ENCODE measurements at places on chromosomes 6 and 20.

DNA sequence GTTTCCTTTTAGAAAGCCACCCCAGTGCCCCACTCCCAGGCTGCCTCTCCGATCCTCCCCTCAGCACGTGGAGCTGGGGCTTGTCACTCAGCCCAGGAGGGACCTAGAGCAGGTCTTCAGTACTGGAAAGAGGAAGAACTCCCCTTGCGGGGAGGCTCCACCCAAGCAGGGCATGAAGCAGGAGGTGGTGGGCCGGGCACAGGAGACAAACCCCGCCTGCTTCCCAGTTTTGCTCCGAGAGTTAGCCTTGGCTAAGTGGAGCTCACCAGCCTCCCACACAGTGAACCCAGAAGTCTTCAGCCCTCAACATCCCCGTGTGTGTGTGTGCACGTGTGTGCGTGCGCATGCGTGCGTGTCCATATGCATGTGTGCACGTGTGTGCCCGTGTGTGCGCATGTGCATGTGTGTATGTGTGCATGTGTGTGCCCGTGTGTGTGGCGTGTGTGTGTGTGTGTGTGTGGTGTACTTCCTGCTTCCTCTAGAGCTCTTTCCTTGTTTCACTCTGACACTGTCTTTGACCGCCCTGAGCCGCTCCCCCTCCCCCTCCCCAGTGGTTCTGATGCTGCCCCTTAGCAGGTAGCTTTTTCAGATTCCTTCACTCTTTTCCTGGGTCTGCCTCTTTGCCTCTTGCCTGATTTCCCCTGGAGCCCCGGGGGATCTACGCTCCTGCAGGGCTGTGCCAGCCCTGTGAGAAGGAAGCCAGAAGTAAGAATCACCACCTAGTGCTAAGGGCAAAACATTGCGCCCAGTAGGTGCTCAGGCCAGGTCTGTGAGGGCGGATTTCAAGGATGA is 239.8 kb downstream of the CDC5L start:
- peak; percentile 56 for DNase-seq

GRCh38 chr6:105966481-105966880 is 119.7 kb upstream of the PRDM1 start:
- no peak for DNase-seq

- no peak for DNase-seq
Measured at GRCh38 chr6:107244742-107245480, 129.6 kb upstream of the BEND3 start.

GRCh38 chr6:28747083-28747630 is 176.6 kb downstream of the TRIM27 start:
- no peak for DNase-seq

DNA sequence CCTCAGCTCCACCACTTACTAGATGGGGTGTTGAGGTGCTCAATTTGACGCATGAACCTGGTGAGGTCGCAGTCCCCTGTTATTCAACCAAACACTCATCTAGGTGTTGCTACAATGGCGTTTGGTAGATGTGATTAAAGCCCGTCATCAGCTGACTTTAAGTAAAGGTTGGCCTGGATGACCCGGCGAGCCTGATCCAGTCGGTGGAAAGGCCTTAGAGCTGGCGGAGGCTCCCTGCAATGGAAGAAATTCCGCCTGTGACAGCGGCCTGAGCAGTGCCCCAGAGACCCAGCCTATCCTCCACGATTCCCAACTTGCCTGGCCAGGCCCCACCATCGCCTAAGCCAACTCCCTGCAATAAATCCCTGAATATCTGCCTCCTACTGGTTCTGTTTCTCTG is 171.4 kb downstream of the BMP7 start:
- no peak for DNase-seq

- DNase-seq = no peak
Measured at GRCh38 chr20:57667388-57667787, 42.4 kb downstream of the PMEPA1 start.

- no peak for DNase-seq
Measured at GRCh38 chr6:138349891-138350290, 27.8 kb upstream of the SMIM28 start.

DNA sequence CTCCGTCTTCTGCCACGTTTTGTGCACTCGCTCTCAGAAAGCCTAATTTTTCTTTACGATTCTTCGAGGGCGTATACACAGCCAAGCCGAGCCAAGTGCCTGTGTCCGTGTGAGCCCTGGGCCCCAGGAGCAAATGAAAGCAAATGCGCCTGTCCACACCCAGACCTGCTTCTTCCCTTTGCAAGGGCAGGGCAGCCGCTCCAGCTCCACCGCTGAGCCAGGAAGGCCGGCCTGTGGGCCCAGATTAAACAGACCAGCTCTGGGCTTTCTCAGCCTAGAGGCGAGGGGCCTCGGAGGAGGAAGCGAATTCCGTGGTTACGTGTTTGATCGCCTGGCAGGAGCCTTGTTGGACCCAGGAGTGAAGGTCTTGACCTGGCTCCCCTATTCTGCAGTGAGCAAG is 184.6 kb downstream of the SMOC2 start:
- no peak for DNase-seq

DNA sequence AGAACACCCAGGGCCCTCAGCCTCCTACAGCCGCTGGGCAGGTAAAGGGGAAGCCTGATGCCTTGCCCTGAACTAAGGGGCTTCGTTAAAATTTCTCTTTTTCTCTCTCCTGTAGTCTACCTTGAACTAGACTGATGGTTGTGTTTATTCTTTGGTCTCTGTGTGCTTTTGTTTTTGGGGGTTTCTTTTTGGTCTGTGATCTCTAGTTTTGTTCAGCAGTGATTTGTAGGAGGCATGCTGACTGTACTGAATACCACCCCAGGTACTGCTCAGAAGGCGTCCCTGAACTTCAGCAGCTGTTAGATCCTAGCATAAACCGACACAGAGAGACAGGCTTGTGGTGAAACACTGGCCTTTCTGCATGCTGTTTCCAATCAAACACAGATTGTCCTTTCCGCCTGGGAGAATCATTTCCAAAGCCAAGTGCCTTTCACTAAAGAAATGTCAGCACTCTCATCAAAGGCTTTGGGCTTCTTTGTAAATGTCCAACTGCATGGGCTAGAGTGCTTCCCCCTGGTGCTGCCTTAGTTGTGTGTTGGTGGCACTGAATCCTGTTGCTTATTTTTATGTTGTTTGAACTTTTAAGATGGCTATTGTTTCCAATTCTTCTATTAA is 364.7 kb upstream of the SASH1 start:
- no peak for DNase-seq

GRCh38 chr6:113428702-113429101 is 428.4 kb upstream of the MARCKS start:
- DNase-seq = no peak

- peak; percentile 64 for DNase-seq
Measured at GRCh38 chr20:36862857-36863668, 12.9 kb upstream of the TLDC2 start.

DNA sequence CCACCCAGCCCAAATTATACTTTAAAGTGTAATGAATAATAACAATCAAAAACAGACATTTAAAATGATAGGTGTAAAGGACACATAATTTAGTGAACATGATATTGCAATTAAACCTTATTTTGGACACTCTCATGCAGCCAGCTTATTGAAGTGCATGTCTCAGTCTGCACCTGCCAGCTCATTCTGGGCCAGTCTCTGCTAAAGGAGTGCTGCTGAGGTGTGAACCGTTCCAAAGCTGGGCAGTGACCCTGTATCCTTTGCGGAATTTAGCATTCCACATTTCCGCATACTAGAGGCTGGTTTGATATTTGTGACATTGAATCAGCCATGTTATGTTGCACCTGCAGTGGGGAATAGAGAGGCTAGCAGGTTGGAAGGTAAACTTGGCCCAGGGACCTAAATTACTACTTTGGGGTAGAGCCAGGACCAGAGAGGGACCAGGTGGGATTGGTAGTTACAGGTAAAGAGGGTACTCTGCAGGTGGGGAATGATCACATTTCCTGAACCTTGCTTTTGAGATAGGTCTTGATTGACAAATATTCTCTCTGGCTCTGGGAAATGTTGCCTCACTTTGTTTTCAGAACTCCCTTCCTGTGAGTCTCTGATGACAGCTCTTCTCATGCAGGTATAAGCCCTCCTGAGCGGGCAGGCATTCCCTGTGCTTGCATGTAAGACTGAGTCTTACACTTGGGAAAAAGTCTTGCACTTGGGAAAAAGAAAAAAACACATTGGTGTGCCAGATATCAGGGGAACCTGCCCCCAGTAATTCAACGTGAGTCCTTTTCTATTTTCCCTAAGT is 26.2 kb downstream of the TULP4 start:
- no peak for DNase-seq

GRCh38 chr6:163779727-163780284 is 365.3 kb downstream of the QKI start:
- DNase-seq = no peak

DNA sequence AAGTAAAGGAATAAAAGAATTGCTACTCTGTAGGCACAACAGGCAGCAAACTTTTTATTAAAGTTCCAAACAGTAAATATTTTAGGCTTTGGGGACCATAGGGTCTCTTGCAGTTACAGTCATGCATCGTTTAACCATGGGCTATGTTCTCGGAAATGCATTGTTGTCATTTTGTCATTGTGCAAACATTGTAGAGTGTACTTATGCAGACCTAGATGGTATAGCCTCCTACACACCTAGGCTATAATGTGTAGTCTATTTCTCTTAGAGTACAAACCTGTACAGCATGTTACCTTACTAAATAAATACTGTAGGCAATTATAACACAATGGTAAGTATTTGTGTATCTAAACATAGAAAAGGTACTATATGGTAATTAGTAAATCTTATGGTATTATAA is 54.7 kb downstream of the CDS2 start:
- DNase-seq = no peak

GRCh38 chr20:22099348-22099747 is 393.9 kb downstream of the PAX1 start:
- no peak for DNase-seq

GRCh38 chr6:157552820-157553485 is 172.0 kb downstream of the ZDHHC14 start:
- no peak for DNase-seq

GRCh38 chr20:44170816-44171410 is 16.1 kb downstream of the JPH2 start:
- no peak for DNase-seq

GRCh38 chr20:59774921-59775686 is 158.3 kb downstream of the SYCP2 start:
- DNase-seq = no peak

DNA sequence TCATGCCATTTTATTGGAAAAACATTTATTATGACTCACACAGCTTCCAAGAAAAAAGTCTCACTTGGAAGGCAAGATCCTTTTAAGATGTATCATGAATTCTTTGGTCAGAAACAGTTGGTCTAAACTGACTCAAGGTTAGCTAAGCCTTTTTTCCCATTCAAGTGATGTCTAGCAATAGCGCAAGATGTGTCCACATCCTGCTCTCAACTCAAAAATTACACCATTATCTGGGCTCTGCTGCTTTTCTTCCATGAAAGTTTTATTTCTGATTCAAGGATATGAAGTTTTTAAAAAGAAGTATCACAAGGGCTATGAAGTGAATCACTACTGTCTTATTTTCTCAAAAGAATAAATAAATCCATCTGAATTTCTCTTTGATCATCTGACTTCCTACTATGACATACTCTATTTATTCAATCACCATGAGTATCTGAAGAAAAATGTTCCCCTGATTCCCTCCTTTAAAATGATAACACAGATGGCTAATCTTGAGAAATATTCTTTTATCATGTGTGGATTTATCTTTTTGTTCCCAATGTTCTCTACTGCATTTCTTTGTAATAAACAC is 139.2 kb downstream of the AHI1 start:
- no peak for DNase-seq

- peak; percentile 20 for DNase-seq
Measured at GRCh38 chr6:34155471-34156300, 9.8 kb upstream of the GRM4 start.

- DNase-seq = no peak
Measured at GRCh38 chr6:165974817-165975216, 192.8 kb downstream of the TBXT start.

- DNase-seq = no peak
Measured at GRCh38 chr6:109632405-109632804, 58.6 kb downstream of the AK9 start.

GRCh38 chr6:16464045-16464444 is 225.7 kb downstream of the GMPR start:
- no peak for DNase-seq

DNA sequence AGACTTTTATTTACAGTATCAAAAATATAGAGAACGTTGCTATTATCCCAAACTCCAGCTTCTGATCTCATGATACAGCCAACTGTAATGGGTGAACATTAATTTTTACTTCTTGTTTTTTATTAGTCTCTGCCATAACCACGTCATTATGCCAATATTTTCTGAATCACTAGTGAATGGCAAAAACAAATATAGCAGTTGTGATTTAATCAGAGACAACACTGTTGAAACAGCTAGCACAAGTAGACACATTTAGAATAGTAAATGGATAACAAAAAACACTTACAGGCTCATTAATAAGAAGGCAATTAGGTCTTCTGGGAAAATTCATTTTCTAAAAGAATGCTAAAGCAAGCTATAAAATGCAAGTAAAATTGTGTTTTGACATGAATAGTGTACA is 8.1 kb downstream of the PTPRK start:
- DNase-seq = no peak

DNA sequence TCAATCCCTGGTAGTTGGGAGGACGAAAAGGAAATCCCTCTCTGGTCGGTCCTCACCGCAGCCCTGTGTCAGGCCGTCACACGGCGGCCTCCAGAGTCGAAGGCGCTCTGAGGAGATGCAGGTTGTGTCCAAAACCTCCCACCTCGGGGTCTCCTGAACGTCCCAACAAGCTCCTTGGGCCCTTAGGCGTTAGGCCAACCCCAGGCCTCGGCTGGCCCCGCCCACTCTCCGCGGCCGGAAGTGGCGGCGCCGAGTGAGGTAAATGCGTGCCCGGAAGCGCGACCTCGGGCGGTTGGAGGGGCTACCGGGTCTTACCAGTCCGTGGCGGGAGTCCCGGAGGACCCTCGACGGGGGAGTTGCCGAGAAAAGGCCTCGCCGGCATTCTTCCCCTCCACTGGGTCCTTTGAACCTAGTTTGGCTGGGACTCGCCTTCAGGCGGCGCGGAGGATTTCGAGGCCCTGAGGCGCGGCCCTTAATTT is at the start of gene TDRD6:
TSS of gene TDRD6 (plus strand) at position 267 of the 479 bp plus-strand sequence. CDS start 244 bp downstream, outside the sequence.
- DNase-seq = no peak

- no peak for DNase-seq
Measured at GRCh38 chr6:111888928-111889695, 15.9 kb upstream of the FYN start.

DNA sequence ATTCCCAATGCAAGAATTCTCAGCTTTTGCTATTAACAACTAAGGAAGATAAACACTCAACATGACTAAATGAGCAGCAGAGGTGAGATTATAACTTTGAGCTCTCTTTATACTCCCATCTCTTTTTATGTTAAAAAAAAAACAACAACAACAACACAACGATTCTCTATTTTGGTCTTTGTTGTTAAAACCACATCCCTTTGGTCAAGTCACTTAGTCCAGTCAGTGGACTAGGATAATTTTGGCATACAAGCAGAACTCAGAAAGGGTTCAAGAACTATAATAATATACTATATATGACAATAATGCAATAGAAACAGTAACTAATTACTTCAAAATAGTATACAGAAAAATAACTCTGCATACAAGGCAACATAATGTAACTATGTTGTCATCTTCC is 312.4 kb downstream of the RNGTT start:
- DNase-seq = no peak

- DNase-seq = no peak
Measured at GRCh38 chr6:94955156-94955555, 622.2 kb upstream of the MANEA start.

- peak; percentile 75 for DNase-seq
Measured at GRCh38 chr6:157139054-157139708, 184.1 kb downstream of the TMEM242 start.

Data from H1 (cell line).